ENCODE measurements at places on chromosomes 11 and 22.

- no peak for DNase-seq
Measured at GRCh38 chr11:20844630-20845029, 175.2 kb downstream of the NELL1 start.

DNA sequence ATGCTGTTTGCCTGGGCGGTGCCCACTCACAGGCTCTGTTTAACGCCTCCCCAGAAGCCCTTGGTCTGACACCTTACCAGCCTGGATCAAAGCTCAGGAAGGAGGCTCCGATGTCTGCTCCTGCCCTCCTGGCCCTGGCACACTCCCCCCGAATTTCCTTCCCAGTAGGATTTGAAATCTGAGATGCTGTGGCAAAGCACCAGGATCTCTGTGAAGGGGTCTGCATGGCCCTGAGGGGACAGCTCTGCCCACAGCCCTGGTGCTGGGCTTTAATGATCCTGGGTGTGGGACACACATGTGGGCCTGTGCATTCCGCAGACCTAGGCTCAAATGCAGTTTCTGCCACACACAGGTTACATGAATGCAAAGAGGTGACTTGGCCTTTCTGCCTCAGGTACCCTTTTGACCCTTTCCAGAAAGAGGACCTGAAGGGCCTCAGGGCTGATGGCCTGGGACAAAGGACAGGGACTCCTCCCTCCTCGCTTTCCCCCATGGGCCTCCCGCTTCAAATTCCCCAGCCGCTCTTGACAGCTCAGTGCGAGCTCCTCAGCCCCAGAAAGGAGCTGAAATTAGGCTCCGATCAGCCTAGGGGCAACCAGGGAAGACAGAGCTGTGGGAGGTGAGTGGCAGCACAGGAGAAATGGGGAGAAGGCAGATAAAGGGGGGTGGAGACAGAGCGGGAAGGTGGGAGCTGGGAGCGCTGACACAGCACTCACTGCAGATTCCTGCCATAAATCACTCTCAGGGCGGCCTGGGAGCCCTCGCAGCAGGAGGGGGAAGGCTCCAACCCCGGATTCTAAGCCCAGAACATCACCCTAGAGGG is 41.3 kb downstream of the TRIM29 start:
- DNase-seq: no peak

- no peak for DNase-seq
Measured at GRCh38 chr11:61747192-61747966, 5.1 kb upstream of the MYRF start.

DNA sequence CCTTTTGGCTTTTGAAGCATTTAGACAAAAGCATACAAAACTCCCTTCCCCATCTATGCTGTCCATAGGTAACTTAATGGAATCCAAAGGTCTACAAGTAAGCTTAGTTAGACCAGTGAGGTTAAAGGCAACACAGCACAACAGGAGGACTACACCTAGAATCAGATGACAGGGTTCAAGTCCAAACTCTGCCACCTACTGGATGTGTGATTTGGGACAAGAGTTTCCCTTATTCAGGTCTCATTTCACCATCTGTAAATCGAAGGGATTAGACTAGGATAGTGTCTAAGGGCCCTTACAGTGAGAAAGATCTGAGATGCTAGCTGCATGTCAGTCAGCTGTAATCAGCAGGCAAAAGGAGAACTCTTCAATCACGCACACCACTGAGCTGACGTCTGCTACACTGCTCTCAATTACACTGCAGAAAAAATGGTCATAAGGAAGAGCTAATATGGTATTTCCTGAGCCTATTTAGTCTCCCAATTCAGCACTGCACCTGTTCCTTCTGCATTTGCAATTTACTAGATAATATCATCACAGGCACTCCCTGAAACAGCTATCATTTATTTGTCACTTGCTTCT is 82.2 kb downstream of the SERGEF start:
- no peak for DNase-seq

DNA sequence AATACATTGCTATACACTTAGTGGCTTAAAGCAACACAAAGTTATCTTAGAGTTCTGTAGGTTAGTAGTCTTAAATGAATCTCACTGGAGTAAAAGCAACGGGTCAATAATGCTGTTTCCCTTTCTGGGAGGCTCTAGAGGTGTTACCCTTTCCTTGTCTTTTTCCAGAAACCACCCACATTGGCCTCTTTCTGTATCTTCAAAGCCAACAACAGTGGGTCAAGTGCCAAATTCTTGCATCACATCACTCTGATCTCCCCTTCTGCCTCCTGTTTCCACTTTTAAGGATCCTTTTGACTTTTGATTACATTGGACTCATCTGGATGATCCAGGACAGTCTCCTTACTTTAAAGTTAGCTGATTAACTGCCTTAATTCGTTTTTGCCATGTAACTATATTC is 93.6 kb downstream of the DDX10 start:
- DNase-seq: no peak

- no peak for DNase-seq
Measured at GRCh38 chr22:46055181-46055875, 78.4 kb upstream of the WNT7B start.

DNA sequence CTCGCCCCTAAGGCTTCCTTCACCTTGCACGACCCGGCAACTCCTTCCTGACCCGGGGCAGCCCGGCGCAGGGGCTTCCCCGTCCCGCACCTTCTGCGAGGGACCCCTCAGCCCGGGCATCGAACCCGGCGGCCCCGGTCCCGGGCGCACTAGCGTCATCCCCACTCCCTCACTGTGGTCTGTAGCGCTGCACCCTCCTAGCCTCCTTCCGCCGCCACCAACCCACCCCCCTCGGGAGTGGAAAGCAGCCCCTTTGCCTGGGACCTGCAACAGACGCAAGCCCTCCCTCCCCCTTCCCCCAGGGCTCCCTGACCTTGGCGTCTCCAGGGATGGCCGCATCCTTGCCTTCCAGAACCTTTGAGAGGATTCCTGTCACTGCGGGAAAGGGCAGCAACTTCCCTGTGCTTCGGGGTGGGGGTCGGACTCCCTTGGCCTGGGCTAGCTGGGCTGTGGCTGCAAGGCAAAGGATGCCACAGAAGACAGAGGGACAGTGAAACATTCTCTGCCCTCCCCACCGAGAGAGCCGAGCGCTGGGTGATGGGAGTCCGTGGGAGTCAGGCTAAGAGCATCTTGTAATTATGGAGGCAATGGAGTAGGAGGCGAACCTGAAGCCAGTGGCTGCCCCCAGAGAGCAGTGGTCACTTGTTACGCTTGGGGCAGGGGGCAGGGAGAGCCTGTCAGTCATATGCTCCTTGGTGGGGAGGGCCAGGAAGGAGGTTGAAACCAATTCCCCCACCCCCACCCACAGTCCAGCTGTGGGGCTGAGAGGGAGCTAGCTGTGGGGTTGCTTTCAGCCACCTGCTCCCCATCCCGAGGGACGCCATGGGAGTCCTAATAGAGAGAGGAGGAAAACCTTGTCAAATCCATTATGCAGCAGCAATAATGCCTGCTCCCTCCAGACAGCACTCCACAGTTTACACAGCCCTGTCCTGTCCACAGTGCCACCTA is 920 bp downstream of the TMEM132A start:
- DNase-seq: no peak

Measured in stimulated activated CD4-positive, alpha-beta T cell treated with anti-CD3 and anti-CD28 coated beads, Interleukin-4, amount 100 ng/mL, for 48 hours (primary cell).